ENCODE measurements at places on chromosomes 13 and 19.

DNA sequence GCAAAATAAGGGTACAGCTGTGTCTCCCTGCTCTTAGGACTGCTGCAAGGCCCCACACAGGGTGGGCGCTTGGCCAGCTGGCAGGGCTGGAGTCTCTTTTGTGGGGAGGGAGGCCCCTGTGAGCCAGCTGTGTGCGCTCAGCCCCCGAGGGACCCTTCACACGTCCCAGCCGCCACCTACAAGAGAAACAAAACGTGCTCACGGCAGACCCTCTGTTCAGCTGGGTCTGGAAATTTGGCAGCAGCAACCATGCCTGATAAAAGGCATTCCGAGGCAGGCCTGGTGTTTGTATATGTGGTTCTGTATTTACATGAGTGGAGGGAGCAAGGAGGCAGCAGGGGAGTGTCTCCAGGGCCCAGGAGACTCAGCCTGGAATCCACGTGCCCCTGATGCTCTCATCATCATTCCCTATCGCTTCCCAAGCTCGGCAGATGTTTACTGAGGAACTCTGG lies 49.7 kb downstream of the CRTC1 start:
- no peak for DNase-seq

DNA sequence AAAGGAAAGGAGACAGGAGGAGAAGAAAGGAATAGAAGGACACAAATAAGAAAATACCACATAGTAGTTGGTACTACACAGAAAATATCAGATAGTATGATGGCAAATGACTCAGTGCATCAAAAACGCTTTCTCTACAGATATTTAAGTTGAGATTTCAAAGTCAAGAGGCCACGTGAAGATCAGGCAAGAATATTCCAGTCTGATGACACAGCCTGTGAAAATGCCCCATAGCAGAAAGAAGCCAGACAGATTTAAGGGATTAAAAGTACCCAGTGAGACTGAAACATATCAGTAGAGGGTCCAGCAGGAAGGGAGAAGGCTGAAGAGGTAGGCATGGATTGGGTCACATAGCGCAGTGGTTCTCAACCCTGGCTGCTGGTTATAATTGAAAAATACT lies 113.7 kb downstream of the VWA8 start:
- DNase-seq = no peak

DNA sequence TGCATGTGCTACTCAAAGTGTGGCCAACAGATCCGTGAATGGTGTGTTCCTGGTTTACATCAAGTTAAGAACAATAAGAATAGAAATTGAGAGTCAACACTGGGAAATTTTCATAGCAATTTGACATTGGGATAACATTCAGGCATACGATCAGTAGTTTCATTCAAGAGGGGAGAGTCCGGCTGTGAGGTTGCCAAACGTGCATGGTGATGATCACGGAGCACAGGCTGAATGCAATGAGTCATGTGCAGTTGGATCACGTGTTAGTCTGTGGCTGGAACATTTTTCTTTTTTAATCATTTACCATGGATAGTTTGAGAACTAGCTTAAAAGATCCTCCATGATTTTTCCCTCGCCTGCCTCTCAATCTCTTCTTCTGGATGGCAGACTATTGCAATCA lies 2.5 kb upstream of the DCT start:
- DNase-seq = no peak

- DNase-seq = no peak
Measured at GRCh38 chr13:50268500-50268899, 253.3 kb downstream of the KCNRG start.

DNA sequence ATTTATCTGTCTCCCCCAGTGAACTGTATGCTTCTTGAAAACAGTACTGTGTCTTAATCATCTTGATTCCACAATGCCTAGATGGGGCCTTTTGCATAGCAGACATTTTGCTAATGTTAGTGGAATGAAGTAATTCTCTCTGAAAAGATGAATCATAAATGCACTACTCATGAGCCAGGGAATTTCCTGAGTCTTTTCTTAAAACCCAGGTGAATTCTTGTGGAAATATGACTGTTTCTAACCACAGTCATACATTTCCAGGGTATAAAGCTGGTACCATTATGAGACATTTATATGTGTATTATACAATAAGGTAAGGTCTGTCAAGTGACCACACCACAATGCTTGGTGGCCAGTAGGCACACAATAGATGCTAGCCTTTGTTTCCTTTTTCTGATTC lies 5.5 kb upstream of the KCTD4 start:
- no peak for DNase-seq

DNA sequence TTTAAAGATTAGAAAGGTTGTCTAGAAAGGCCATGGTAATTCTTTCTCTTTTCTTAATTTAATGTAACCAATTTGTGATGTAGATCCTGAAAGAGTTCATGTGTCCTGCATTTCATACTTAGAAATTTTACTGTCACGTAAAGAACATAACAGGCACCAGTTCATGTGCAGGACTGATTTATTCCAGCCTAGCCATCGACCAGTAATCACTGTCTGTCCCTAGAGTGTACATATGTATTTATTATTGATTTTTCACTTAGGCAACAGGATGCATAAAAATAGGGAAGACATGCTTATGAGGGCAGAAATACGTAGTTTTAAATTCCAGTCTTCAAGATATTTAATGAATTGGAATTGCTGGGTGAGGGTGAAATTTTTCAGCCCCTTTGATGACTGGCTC lies 37.6 kb downstream of the TDRD12 start:
- no peak for DNase-seq

DNA sequence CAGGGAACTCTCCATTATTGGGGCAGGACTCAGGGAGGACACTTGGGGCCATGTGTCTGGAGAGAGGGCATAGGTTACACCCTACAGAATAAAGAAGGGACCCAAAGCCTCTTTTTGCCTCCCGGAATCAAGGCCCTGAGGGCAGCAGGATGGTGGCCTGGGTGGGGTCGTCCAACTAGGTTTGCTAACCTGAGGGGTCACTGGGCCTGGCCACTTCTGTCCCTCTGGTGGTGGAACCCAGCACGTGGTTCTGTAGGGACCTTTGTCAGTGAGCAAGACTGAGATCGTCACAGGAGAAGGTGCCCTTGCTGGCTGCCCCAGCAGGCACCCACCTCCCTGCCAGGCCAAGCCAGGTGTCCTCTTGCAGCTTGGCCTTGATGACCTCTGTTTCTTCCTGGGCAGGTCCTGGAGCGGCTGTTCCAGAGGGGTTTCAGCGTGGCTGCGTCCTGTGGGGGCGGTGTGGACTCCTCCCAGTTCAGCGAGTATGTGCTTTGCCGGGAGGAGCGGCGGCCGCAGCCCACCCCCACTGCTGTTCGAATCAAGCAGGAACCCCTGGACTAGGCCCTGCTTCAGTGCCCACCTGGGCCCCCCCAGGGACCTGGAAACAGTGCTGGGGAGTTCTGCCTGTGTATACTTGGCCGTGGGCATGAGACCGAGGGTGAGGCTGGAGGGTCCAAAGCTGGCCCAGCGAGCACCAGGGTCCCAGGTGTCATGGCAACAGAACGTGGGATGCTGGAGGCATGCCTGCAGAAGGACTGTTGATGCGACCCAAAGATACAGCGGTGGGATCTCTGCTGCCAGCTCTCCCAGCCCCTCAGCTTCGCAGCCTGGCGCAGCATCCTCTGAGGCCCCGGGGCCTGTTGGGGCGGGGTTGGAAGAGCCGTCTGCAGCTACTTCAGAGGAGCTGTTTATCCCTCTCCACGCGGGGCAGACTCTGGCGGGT lies 16.0 kb downstream of the KCTD15 start:
- DNase-seq = no peak

DNA sequence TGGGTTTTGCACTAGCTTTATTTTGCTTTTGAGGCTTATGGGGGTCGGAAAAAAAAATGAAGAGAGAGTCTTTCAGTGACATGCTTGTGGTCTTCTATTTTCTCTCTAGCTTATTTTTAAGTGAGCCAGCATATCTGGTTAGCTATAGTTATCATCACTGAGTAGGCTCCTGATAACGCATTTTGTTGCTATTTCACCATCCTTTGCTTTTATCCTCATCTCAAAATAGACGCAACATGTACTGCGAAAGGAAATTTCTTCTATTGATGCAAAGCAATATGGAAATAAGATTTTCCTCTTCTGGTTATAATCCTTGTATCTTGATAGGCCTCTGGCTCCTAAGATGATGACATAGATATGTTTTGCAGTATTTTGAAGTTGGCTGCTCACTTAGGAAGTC lies 273.8 kb downstream of the OXGR1 start:
- no peak for DNase-seq

GRCh38 chr19:13987101-13987890 lies 18.8 kb downstream of the RFX1 start:
- DNase-seq = peak; percentile 54

DNA sequence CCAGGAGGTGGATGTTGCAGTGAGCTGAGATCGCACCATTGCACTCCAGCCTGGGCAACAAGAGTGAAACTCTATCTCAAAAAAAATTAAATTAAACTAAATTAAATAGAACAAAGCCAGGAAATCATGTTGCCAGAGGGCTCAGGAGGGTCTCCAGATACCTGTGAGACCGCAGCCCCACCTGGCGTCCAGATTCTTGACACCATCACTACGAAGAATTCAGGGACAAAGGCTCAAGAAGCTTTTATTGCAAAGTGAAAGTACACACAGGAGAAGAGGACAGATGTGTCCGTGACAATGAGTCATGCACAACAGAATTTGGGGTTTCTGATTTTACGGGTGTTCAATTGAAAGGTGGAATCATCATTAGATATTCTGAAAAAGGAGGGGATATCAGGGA lies 76.6 kb downstream of the STOML3 start:
- DNase-seq = no peak

DNA sequence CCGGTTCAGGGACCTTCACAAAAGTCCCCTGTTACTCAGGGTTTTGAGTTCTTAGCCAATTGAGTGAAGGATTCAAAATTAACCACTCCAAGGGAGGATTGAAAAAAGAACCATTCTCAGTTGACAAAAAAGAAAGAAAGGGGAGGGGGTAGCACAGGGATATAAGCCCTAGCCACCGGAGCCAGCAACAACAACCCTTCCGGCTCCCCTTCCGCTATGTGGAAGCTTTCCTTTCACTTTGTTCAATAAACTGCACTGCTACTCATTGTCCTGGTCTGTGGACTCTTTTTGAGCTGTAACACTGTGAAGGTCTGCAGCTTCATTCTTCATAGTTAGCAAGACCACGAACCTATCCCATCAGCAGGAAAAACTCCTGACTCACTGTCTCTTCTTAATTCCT lies 1488.1 kb upstream of the PRR20A start:
- no peak for DNase-seq

DNA sequence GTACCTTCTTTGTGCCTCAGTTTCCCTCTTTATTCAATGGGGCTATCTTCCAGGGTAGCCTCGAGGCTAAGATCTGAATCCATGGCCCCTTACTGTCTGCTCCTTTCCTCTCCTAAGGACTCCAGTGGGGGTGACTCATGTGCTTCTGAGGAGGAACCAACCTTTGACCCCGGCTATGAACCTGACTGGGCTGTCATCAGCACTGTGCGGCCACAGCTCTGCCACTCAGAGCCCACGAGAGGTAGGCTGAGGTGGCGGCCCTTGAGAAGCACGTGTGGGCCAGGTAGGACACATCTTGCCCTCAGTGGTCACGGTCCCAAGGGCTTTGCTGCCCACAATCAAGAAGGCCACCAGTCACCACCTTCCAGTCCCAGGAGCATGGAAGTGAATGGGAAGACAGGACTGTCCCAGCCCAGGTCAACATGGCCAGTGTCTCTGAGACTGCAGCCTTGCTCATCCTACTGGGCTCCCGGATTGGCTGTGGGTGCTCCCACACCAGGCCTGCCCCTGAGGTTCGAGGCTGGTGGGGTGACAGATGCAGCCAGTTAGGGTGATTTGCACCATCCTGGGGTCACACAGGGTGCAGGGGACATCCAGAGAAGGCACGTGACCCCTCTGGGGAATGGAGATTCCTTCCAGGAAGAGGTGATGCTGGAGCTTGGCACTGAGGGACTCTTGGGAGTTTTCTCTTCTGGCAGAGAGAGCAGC lies 2.8 kb downstream of the TBC1D17 start:
- no peak for DNase-seq

DNA sequence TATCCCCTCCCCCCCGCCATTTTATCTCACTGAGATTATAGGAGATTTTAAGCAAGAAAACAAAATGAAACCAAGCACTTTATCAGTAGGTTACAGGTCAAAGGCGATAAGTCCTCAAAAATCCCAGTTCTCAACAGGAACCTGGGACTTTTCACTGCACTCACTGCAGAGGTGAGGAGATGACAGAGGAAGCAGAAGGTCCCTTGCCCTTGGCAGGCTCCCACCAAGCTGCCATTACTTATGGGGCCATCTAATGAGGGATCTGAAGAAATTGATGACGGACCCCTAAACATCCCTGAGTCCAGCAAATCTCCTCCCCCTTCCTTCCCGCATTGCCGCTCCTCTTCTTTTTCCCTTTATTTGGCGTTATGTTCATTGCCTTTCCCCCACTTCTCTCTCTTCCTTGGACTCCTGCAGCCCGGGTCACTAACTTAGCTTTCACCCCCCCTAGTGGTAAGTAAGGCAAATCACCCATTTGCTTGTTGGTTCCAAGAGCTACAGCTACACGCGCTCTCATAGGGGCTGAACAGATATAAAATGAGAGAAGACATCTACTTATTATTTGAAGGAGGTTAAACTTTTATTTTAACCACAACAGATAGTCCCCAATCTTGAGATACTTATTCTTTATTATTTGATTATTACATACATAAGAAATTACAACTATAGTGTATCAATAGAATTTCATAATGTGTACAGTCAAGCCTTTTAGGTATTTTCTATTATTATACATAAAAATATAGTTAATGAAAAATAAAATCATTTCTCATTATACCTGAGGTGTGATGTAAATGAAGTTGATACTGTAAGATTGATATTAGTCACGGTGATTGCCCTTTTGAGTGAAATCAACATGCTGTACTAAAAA lies 52.0 kb upstream of the ARGLU1 start:
- DNase-seq = peak; percentile 81

GRCh38 chr13:112053744-112054615 lies 13.0 kb upstream of the SOX1 start:
- DNase-seq = no peak

DNA sequence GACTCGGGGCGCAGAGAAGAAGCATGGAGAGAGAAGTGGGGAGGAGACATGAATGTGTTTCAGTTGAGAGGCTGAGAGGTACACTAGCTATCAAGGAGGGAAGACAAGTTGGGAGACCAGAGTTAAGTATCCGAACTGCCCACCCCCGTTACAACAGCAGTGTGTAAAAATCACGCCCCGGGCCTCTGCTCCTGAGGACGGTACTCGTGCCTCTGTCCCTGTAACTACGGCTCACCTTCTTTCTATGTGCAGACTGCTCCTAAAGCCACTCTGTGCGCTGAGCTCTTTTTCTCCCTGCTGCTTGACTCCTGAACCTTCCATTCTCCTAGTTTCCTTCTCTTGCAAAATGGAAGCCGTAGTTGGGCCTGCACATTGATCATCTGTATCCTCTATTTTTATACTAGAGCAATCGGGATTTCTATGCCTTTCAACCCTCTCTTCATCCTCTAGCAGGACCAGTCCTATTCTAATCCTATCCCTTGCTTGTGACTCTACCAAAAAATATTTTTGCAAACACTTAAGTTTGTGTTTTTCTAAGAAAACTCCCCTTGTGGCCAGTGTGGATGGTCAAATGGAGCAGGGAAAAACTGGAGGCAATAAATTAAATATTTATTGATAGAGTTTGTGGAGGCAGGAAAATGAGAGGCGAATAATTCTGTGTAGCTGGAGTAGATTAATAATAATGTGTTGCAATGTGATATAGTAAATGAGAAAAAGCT lies 569 bp downstream of the POLR1D start:
- DNase-seq = no peak

Data from AML-193 (cell line).